ENCODE measurements at places on chromosomes 7 and 10.

- DNase-seq: no peak
Measured at GRCh38 chr10:126846469-126846868, 58.8 kb upstream of the DOCK1 start.

DNA sequence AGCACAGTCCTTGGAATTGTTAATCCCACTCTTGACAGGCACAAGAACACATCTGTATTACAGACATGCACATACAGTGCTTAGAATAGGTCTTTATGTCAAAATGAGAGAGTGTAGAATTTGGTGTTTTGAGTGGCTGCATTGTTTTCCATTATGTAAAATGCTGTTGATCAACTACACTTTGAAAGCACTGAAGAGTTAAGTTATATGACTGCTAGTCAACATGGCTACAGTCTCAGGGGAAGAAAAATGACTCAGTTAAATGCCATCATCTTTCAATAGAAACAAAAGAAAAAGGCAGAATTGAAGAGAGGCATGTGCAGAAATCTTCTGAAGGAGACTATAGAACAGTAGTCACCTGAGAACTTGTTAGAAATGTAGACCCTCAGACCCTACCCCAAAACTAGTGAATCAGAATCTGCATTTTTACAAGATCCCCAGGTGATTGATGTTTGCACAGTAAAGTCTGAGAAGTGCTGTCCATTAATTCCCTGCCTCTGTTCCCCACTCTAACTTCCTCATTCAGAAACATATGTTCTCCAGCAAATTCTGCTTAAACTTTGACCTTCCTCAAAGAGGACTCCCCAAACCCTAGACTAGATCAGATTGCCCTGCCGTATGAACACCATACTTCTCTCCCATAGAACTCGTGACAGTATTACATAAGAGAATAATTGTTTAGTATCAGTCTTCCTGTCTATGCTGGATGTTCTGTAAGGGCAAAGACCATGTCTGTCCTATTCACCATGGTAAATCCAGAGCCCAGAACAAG is 16.0 kb downstream of the SND1 start:
- DNase-seq: no peak

DNA sequence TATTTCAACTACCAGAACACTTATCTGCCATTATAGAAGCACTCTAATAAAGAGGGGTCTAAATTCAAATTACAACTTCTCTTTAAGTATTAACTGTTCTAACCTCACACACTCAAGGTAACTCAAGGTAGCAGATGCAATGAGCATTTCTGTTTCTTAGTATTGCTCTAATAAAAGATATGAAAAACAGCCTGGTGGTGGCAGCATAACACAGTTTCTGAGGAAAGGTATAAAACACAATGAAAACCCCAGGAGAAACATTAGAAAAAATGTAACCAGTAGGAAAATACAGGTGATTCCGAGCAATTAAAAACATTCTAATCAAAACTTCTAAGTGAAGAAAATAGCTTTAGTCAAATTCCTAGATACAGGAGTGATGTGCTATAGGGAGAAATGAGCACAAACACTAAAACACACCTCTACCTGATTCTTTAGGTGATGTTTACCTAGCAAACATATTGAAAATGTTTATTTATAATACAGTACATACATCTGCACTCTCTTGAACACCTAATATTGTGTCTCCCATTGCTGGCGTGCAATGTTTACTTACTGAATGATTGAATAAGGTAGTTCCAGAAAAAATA is 3.5 kb downstream of the MKRN1 start:
- peak; percentile 78 for DNase-seq

DNA sequence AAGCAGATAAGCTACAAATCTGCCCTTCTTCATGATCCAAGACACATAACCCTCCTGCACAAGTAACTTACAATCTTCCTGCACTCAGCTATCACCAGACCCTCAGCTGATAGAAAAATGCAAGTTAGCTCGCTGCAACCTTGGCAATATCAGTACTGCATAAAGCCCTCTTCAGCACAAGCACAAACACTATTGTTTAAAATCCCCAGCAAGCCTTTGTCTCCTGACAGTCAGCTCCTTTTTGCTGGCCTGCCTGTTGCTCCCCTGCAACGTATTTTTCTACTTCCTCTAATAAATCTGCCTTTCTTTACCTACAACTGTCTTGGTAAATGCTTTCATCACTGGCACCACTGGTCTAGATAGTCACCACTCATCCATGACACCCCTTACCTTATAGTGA is 59.8 kb downstream of the BAMBI start:
- DNase-seq: no peak

DNA sequence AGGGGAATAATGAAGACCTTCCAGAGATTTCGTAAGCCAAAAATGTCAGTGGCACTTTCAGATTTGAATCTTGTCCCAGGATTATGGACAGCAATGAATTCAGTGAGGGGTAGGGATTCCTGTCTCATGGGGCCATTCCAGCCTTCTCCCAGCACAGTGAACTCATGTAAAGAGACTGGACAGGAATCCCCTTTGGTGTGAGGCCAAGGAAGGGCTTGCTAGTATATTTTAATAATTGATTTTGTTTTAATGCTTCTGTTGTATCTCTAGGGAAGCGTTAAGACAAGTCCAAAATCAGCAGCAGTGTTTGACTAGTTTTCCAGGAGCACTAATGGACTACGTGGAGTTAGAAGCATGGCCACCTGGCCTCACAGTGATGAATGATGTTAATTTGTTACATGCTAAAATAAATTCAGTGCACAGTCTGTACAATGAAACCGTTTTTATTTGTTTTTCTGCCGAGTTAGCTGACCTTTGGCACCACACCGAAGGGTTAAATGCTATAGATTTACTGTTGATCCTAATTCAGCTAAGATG is 214.0 kb upstream of the DKK1 start:
- no peak for DNase-seq

- no peak for DNase-seq
Measured at GRCh38 chr7:107232568-107233090, 63.8 kb downstream of the HBP1 start.

DNA sequence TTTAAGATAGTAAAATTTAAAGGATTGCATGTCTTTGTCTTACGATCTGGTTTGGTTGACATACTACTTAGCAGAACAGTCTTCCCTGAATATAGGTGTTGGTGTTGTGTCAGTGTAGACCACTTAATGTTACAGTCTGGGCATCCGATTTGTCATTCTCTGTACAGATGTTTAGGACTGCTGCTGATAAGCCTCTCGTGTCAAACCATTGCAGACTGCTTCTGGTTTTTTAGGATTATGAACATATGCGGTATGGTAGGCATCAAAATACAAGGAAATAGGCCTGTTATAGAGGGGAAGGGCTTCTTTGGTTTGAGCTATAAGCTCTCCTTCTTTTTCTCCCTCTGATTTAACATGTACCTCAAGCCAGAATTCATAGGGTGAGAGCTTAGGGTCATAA is 7.4 kb downstream of the CYP3A43 start:
- DNase-seq: no peak

GRCh38 chr10:22833781-22834180 is 94.1 kb upstream of the ARMC3 start:
- DNase-seq: no peak

GRCh38 chr10:81920213-81920829 is 45.3 kb downstream of the NRG3 start:
- no peak for DNase-seq

DNA sequence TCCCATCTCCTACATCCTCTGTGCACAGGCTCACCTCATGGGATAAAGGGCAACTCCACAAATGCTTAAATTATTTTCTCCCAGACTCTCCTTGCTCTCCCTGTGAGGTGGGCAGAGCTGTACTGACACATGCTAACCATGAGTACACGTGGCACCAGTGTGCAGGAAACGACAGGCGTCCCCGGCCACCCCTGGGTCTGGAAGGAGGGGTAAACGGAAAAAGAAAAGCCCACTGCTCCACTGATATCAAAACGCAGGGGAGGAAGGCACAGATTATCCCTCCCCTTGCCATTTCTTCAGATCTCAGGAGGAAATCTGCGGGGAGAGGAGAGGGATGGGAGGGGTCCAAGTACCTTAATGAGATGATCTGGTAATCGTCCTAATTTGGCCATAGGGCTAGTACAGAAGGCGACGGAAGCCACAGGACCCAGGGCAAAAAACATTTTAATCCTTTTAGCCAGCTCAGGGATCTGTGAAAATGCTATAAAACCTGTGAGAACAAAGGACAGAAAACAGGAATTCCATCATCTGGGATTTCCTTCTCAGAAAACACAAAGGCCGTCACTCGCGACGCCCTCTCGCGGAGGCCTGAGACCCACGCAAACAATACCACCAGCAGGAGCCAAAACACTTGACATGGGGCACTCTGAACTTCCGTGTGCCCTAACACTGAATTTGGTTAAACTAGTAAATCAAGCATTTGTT is 17.8 kb upstream of the CH25H start:
- DNase-seq: no peak

DNA sequence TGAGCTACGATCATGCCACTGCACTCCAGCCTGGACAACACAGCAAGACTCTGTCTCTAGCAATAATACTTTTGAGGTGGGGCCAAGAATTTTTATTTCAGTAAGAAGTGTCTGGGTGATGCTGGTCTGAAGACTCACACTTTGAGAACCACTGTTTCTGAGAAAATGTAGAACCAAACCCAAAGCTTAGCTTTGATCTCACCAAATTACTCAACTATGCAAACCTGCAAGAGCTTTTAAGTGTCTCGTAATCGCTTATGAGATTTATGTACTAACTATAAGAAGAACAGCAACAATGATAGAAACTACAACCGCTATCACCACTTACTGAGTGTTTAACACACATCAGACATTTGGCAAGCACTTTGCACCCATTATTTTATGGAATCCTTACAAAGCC is 29.5 kb downstream of the APBB1IP start:
- no peak for DNase-seq

All from NCI-H2171 treated with DMSO at 0.1 percent for 48 hours (cell line).